Activated naive CD8-positive, alpha-beta T cell treated with anti-CD3 and anti-CD28 coated beads, Interleukin-2, amount 10 ng/mL, durations not matched to agents 7 days and 5 days (primary cell): ENCODE measurements at places on chromosomes 4 and X. TPM values are rescaled to one million over a fixed set of nuclear protein-coding genes. Genes with fewer than 3 reads are reported as not detected.

DNA sequence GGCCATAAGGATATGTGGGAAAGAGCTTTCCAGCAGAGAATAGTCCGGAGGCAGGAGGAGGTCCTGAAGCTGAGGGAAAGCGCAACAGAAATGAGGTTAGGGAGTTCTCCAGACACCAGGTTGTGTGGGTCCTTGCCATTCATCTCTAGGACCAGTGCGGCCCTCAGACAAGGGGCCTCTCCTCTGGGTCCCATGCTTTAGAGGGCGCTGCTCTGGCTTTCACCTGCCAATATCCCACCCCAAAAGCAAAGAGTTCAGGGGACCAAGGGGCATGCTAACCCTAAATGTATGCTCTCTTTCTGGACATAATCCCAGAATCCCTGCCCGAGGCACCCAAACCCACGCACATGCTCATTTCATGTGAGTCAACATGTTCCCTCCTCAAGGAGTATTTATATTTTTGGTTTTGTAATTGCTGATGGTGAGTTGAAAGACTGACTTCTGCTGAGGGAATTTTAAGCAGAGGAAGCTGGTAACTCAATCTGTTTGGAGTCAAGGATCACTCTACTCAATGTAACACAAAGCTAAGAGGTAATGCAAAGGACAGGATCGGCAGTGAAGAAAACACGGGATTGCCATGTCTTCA, 14.8 kb downstream of the RPL34 start:
- H3K4me1 ChIP-seq: peaks cover 4% of the 10 kb centered on the region
- no peak overlapping the region for H3K4me3 ChIP-seq
- no peaks in the 10 kb centered on the region for H3K27me3 ChIP-seq
- no peak for DNase-seq
- H3K27ac ChIP-seq: no peak overlapping the region

GRCh38 chr4:56731857-56732256, 50.8 kb upstream of the HOPX start:
- H3K27me3 ChIP-seq: peaks cover 8% of the 10 kb centered on the region
- H3K4me3 ChIP-seq: no peak overlapping the region
- H3K36me3 ChIP-seq: no peaks in the 10 kb centered on the region
- no peak for DNase-seq
- H3K4me1 ChIP-seq: no peaks in the 10 kb centered on the region

Gene ZDHHC15
- total RNA-seq: 0.06 TPM

DNA sequence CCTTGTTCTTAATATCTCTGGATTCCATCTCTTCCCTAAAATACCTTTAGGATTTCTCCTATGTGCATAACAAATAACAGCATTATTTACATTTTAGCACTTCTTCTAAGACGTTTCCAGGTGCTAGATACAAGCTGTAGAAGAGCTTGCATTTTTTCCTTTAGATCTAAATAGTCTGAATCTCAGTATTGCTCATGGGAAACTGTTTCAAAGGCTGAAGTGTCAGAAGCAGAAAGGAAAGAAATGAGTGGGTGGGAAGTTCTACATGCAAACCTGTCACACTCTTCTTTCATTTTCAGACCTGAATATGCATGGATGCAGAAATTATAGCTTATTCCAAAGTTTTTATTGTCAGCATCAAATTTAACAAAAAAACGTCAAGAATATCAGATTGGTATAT, 41.8 kb downstream of the FGF13 start:
- H3K4me3 ChIP-seq: no peak overlapping the region
- no peak overlapping the region for H3K27ac ChIP-seq
- no peaks in the 10 kb centered on the region for H3K27me3 ChIP-seq
